Kidney (tissue), 22 donors: ENCODE measurements at places on chromosomes 4 and X. TPM values are rescaled to one million over a fixed set of nuclear protein-coding genes. Genes with fewer than 3 reads are reported as not detected.

- DNase-seq = peak; percentile 10
Observed at GRCh38 chr4:157115613-157116335, 39.8 kb downstream of the GLRB start.

DNA sequence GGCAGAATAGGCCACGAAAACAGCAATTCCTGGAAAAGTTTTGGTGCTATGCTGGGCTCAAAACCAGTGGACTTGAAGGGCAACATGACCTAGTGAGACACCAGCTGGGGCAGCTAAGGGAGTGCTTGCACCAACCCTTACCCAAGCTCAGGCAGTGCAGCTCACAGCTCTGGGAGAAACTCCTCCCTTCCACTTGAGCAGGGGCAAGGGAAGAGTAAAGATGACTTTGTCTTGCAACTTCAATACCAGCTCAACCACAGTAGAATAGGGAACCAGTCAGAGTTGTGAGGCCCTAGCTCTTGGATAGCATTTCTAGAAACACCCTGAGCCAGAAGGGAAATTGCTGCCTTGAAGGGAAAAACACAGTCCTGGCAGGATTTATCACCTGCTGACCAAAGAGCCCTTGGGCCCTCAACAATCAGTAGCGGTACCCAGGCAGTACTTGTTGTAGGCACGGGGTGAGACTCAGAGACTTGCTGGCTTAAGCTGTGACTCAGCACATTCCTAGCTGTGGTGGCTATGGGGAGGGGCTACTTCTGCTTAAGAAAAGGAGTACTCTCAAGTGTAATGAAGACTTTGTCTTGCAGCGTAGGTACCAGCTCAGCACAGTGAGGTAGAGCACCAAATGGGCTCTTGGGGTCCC, 19.7 kb upstream of the ABCG2 start:
- DNase-seq = no peak

- DNase-seq = no peak
Observed at GRCh38 chrX:135114392-135114791, 5.9 kb downstream of the ETDB start.

The NPY5R gene
- 3.0 TPM for total RNA-seq

DNA sequence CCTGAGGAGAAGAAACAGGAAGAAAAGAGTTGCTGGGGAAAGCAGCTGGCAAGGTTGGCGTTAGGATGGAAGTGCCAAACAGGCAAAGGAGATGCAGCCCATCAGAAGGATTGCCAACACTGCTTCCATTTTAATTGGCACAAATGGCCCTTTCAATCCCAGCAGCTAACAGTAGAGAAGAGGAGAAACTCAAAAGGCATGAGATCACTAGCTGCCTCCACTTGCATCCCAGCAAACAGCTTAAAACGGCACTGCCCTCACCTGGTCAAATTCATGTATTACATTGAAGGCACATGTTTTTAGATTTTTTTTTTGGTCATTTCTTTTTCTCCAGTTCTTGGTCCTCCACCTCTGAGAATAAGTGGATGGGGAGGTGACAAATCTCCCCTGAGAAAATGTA, 14.9 kb upstream of the LOC101059915 start:
- DNase-seq = no peak

GRCh38 chrX:147315483-147315882, 500.9 kb upstream of the CXorf51A start:
- no peak for DNase-seq

GRCh38 chr4:162797108-162797507, 369.6 kb downstream of the NAF1 start:
- no peak for DNase-seq

DNA sequence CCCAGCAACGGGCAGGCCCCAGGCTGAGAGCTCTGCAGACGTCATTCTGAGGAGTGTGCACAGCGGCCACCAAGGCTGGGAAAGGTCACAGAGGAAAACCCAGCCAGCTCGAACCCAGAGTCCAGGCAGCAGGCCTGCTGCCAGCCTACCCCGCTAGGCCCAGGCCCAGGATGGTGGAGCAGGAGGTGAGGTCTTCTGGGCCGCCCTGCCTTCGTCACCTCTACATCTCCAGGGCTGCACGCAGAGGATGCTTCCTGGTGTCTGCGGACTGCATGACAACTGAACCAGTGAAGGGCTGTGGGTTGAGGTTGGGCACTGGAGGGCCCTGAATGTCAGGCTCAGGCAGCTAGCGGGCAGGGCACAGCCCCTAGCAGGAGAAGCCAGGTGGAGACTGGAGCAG, 5.8 kb upstream of the ADRA2C start:
- DNase-seq = no peak

GRCh38 chr4:159698336-159698735, 595.5 kb downstream of the RAPGEF2 start:
- no peak for DNase-seq

DNA sequence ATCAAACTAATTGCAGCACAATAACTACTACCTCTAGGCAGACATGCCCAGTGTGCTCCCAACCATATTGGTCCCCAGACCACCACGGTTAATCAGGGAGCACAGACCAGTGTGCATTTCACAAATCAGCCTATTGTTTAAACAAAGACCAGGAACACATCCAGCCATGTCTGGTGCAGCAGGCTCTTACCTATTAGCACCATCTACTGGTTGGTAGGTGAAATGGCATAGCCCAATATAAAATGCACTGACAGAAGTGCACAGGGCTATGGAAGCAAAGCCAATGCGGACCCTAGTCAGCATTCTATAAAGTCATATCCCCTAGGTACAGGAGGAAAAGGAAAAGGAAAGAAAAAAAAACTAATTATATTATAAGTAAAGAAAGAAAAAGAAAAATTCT, 15.5 kb upstream of the CYLC1 start:
- peak; percentile 26 for DNase-seq

DNA sequence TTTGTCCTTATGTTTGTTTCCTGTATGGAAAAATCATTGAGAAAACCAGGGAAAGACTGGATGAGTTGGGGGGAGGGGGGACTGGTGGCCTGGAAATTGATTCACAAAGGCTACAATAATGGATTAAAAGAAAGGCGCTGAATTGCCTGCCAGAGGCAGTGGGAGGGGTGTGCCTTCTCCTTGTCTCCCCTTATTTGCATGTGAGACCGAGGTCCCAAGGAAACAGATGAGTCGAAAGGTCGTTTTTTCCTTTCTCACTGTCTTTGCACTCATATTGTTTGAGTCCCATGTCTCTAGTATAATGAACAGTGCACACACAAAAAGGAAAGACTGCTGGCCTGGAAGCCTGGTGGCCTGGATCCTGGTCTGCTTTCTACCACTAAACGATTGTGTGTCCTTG, 86.6 kb upstream of the ZDHHC15 start:
- no peak for DNase-seq

GRCh38 chr4:151147000-151147399, 47.6 kb downstream of the RPS3A start:
- no peak for DNase-seq

- DNase-seq = peak; percentile 30
Observed at GRCh38 chr4:108473163-108473720, 147.1 kb upstream of the RPL34 start.

DNA sequence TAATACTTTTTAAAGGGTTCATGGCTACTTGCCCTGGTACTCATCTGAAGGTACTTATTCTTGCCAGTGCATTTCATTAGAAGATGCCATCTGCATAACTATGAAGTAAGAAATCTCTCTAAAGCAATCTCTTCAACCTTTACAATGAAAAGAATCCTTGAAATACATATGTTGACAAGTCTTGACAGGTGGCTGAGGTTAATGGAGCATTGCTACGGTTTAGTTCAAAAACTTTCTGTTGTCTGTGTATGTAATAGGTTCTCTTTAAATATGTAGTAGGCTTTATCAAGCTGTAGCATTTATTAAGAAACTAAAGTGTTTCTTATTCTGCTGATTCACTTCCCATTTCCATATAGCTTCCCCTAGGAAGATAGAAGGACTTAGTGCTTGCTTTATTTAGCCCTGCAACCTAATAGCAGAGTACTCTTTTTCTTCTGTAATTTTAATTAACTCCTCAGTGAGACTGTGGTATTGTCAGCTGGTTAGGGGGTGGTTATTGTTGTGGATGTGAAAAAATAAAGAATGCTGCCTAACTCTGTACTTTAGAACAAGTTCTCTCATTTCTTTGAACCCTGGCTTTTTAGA, 39.3 kb downstream of the SLAIN2 start:
- no peak for DNase-seq

The DCX gene
- 0.09 TPM for total RNA-seq

The TCEANC gene
- total RNA-seq = 5.3 TPM

DNA sequence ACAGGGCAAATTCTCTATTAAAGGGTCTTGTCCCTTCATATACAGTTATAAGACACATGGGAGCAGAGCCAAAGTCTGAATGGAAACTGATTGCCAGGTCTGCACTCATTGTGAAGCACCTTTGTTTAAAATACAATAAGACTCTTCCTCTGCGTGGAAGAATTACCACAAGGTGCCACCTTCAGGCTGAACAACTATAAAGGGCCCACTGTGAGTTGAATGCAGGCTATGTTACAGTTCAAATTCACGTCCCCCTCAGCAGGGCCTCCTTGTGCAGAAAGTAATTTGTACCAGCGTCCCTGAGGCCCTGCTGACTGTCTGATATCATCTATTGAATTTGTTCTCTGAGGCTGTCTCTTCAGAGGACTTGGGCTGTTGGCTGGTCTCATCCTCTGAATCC, 225.8 kb upstream of the TEX13C start:
- no peak for DNase-seq

GRCh38 chr4:182519528-182519927, 276.3 kb downstream of the TENM3 start:
- DNase-seq = no peak

DNA sequence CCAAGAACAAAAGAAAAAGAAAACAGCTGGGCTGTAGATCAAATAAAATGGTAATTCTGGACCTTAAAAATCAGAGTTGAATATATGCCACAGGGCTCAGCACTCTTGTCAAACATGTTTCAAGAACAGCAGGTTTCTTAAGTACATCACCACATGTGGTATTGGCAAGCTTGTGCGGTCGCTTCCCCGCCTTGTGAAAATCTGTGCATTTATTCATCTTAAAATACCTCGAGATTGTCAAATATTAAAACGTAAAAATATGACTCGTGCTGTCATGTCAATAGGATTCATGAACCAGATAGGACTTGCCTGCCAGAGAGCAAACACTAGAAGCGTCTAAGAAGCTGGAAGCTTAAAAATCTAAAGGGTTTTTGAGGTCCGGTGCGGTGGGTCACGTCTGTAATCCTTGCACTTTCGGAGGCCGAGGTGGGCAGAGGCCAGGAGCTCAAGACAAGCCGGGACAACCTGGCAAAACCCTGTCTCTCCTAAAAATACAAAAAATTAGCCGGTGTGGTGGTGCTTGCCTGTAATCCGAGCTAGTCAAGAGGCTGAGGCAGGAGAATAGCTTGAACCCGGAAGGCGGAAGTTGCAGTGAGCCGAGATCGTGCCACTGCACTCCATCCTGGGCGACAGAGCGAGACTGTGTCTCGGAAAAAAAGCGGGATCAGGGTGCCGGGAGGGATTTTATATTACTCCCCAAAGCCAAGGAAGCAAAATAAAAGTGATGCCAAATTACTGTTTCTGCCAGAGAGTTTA, 40.2 kb upstream of the TMEM154 start:
- no peak for DNase-seq

DNA sequence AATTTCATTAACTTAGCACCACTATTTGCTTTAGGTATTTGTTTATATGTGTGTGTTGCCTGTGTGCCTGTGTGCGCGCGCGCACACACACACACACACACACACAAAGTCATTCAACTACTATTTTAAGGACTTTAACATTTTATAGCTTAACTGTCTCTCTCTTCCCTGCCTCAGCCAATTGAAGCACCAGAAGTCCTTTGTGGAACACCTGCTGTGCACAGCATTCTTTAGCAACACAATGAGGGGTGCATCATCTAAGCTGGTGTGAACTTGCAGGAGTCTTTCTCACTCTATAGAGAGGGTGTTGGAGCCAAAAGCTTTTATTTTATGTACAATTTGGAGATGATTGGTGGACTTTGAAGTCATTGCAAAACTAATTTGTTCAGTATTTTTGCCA, 31.3 kb downstream of the SLIT2 start:
- no peak for DNase-seq

- no peak for DNase-seq
Observed at GRCh38 chr4:165209796-165210195, 2.4 kb downstream of the KLHL2 start.

DNA sequence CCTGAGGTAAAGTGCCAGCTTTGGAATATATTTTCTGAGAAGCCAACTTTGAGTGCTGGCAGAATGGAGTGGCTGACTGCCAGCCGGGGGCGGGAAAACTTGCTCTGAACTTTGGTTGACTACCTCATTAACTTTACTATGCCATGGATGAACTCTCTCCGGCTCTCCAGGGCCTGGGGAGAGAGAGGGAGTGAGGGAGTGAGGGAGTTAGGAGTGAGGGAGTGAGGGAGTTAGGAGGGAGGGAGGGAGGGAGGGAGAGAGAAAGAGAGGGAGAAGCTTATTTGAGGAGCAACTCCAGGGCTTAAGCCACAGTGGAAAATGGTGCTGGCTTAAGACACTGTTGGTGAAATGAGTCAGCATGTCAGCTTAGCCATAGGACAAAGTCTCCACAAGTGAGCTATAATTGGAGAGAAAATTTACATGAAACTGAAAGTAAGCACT, 280.9 kb upstream of the RPS6KA3 start:
- peak; percentile 82 for DNase-seq

- DNase-seq = peak; percentile 80
Observed at GRCh38 chr4:165493359-165493758, 114.6 kb downstream of the CPE start.
